ENCODE measurements at places on chromosomes 6 and 20. TPM values are rescaled to one million over a fixed set of nuclear protein-coding genes. Genes with fewer than 3 reads are reported as not detected.
A peak's percentile ranks its signal among the peaks of the same experiment; 100 is the strongest.

GRCh38 chr20:39462416-39462945 lies 500.3 kb downstream of the DHX35 start:
- DNase-seq: no peak

DNA sequence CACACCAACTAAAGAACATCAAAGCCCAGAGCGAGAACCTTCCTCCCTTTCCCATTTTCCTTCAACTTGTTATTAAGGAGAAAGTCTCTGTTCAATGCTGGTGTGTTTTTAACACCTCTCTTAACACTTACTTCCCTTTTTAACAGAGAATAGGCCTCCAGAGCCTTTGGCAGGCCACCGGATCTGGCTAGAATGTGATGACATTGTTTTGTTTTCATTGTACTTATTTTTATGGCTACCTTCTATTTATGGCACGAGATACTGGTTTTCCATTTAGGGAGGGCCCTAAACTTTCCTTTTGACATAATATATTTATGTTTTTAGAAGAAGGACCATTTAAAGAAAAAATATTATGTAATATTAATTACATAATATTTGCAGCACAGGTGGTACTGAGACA lies 21.6 kb downstream of the TCF15 start:
- DNase-seq: no peak

DNA sequence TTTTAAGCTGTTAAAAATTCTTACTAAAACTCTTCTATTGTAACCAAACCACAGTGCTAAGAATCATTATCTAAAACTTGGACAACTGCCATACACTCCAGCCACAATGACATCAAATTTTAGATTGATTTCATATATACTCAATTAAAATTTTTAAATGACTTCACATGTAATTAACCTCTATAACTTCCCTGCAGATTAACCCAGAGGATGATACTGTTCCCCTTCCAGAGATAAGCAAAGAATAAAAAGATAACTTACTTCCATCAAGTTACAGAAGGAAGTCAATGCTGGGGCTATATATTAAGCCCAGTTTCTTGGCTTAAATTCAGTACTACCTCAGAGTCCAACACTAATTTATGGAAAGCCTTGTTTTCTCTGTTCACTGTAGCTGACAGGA lies 71.3 kb downstream of the ARHGAP18 start:
- no peak for DNase-seq

DNA sequence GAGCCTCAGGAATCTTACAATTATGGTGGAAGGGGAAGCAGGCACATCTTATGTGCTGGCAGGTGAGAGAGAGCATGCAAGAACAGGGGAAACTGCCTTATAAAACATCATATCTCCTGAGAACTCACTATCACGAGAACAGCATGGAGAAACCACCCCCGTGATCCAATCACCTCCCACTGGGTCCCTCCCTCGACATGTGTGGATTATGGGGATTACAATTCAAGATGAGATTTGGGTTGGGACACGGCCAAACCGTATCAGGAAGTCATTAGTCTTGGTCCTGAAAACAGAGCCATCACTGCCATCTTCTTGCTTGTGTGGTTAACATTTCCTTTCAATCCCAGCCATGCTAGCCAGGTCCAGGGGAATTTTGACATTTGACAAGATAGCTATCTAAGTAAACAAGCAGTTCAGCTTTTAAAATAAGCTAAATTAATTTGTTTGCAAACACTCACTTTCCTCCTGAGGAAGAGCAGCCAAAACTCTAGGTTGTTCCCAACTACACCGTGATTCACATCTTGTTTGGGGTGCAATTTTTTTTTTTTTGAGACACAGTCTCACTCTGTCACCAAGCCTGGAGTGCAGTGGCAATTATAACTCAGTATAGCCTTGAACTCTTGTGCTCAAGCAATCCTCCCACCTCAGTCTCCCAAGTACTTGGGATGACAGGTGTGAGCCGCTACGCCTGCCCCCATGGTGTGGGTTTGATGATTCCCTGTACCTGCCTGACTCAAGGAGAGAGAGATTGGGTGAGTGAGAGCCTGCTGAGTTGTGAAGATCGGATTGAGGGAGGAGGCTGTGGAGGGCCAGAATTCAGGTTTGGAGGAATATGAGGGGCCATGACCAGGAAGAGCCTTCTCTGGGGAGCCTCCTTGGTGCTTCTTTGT lies 13.0 kb upstream of the PPP1R14C start:
- no peak for DNase-seq

DNA sequence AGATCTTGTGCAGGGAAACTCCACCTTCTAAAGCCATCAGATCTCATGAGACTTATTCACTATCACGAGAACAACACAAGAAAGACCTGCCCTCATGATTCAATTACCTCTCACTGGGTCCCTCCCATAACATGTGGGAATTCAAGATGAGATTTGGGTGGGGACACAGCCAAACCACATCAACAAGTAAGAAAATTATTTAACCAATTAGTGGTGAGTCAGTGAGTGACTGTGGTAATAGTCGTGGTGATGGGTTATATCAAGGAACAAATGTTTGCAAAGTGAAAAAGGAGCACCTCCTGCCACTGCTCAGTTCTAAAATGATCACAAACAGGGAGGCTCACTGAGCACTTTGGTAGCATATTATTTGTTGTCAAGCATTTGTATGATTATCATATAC lies 20.6 kb downstream of the EPM2A start:
- DNase-seq: no peak

DNA sequence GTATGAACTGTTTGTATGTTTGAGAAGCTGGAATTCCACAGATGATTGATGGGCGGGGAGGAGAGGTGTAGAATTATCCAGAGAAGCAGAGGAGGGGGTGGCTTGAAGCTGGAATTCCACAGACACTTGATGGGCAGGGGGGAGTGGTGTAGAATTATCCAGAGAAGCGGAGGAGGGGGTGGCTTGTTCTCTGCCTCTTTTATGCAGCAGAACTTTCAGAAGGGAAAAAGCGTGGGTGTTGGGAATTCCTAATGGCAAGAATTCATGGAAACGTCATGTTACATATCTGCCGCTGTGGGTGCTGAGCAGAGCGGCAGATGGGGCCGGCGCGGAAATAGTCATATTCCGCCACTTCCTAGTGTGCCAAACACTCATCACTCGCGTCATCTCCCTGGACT lies 167.9 kb upstream of the KCNG1 start:
- DNase-seq: no peak

DNA sequence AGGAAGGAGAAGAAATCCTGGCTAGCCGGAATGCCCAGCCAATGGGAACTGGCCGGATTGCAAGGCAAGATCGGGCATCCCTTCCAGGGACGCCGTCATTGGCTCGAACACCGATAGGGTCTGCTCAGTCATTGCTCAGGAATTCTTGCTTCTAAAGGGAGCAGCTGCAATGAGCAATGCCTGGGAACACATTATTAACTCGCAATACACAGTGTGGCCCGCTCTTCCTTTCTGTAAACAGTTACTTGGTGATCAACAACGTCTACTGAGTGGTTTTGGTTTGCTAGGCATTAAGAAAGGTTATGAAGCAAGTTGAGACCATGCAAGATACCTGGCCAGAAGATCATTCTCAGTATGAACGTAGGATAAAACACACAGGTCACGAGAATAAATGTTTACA lies 165.4 kb upstream of the CITED2 start:
- peak; percentile 55 for DNase-seq

Gene DOK5
- 3.0 TPM for total RNA-seq

GRCh38 chr6:133340557-133340956 lies 99.4 kb downstream of the EYA4 start:
- no peak for DNase-seq

GRCh38 chr20:41452226-41452625 lies 85.6 kb upstream of the EMILIN3 start:
- DNase-seq: no peak

Measured in ureter (tissue), 1 donor.